ENCODE measurements at places on chromosomes 3 and 15. TPM values are rescaled to one million over a fixed set of nuclear protein-coding genes. Genes with fewer than 3 reads are reported as not detected.
A peak's percentile ranks its signal among the peaks of the same experiment; 100 is the strongest.

- no peaks in the 10 kb centered on the region for H3K27me3 ChIP-seq
- no peaks in the 10 kb centered on the region for H3K4me1 ChIP-seq
- ATAC-seq: no peak
- no peak overlapping the region for H3K4me3 ChIP-seq
- no peak overlapping the region for H3K27ac ChIP-seq
- no peaks in the 10 kb centered on the region for H3K36me3 ChIP-seq
Measured at GRCh38 chr15:65540314-65540713, 10.1 kb downstream of the HACD3 start.

Gene LRRIQ4
- not detected for total RNA-seq

GRCh38 chr3:152383136-152383606 is 114.4 kb downstream of the MBNL1 start:
- peak overlapping the region; percentile 32 for H3K4me3 ChIP-seq
- H3K27ac ChIP-seq: peak overlapping the region; percentile 80
- no peak for ATAC-seq
- H3K36me3 ChIP-seq: no peaks in the 10 kb centered on the region
- H3K4me1 ChIP-seq: peaks cover 97% of the 10 kb centered on the region

DNA sequence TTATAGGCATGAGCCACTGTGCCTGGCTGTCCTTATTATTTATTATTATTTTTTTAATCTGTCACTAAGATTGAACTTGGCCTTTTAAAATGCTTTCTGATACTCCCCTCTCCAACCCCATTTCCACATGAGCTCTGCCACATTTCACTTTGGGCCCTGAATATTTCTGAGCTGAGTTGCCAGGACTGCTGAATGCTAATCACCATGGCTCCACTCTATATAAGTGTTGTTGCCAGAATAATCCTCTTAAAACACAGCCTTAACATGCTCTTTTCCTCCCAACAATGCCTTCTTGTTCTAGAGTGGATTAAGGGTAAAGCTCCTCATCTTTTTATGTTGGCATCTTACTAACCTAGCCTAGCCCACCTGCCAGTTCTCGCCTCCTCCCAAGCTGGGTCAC is 124.4 kb downstream of the PDZRN3 start:
- peaks cover 15% of the 10 kb centered on the region for H3K4me1 ChIP-seq
- no peaks in the 10 kb centered on the region for H3K27me3 ChIP-seq
- H3K36me3 ChIP-seq: no peaks in the 10 kb centered on the region
- peak overlapping the region; percentile 25 for H3K27ac ChIP-seq

GRCh38 chr15:71808311-71809020 is 1.9 kb upstream of the NR2E3 start:
- H3K4me3 ChIP-seq: no peak overlapping the region
- no peaks in the 10 kb centered on the region for H3K4me1 ChIP-seq
- H3K27me3 ChIP-seq: no peaks in the 10 kb centered on the region
- ATAC-seq: no peak

GRCh38 chr3:45109771-45110508 is 36.2 kb downstream of the CDCP1 start:
- no peaks in the 10 kb centered on the region for H3K4me1 ChIP-seq
- no peak for ATAC-seq
- no peak overlapping the region for H3K27ac ChIP-seq
- H3K36me3 ChIP-seq: no peaks in the 10 kb centered on the region
- no peak overlapping the region for H3K4me3 ChIP-seq

DNA sequence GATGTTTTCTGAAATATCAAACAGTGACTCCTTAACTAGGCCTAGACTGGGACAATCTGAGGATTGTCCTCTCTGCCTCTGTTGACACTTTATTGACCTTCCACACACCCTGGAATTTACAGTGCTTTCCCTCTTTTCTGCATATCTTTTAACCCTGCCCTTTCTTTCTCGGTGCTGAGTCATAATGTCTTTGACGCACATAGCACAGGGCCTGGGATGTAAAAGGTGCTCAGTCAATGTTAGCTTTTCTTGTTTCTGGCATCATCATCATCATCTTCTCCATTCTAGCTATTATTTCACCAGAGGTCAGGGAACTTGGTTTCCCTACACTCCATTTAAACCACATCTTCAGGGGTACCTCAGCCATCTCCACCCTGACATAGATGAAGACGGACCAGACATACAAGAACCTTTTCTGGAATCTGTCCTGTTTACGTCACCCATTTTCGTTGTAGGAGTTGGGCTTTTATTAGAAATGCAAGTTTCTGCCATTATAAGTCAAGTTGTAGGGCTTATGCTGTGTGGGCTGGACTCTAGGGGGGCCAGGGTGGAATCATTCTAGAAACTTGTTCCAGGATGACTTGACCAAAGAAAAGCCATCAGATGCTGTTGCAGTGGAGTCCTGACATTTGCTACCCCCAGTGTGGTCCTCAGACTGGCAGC is 46.6 kb downstream of the ZBTB38 start:
- no peaks in the 10 kb centered on the region for H3K36me3 ChIP-seq
- no peaks in the 10 kb centered on the region for H3K27me3 ChIP-seq
- H3K4me1 ChIP-seq: peaks cover 40% of the 10 kb centered on the region
- ATAC-seq: no peak
- no peak overlapping the region for H3K4me3 ChIP-seq

DNA sequence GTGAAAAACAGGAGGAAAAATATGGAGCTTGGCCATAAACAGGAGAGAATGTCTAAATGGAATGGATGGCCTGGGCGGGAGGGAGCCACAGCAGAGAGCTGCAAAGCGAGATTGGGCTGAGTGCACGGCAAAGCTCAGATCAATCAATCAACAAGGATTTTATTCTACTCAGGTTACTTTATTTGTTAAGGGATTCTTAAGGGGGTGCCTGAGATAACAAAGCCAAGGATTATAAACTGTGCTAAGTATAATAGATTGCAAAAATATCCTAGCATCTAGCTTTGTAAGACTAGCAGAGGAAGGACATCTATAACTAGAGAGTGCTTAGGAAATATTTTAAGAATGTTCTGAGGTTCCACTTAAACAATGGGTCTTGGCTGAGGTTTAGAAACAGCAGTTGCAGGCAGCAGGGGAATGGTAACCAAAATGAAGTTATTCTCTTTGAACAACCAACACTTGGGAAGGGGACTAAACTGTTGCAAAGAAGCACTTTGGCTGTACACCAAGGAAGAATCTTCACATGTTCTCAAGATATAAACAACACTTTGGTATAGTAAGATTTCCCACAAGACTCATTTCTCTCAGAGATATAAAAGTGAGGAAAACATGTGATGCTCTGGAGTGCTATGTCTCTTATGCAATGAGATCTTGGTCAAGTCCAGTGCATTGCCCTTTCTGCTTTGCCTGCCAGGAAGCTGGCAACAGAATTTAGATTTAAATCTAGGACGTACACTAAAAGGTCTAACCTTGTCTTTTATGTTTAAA is 35.5 kb downstream of the TMEM212 start:
- H3K36me3 ChIP-seq: no peaks in the 10 kb centered on the region
- H3K4me1 ChIP-seq: peaks cover 48% of the 10 kb centered on the region
- ATAC-seq: peak; percentile 72
- no peak overlapping the region for H3K27ac ChIP-seq
- no peaks in the 10 kb centered on the region for H3K27me3 ChIP-seq
- H3K4me3 ChIP-seq: no peak overlapping the region

DNA sequence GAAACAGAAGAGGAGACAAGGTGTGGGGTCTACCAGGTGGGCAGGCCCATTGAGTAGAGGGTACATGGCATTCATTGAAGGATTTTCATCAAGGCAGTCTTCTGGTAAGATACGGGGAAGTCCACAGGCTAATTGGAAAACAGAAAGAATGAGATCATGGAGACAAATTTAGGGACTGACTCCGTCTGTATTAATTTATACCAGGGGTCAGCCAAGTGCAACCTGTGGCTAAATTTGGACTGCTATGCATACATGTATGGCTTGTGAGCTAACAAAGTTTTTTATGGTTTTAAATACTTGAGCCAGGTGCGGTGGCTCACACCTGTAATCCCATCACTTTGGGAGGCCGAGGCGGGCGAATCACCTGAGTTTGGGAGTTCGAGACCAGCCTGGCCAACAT is 21.1 kb upstream of the SNRPN start:
- no peaks in the 10 kb centered on the region for H3K36me3 ChIP-seq
- H3K4me1 ChIP-seq: no peaks in the 10 kb centered on the region
- no peak for ATAC-seq
- no peaks in the 10 kb centered on the region for H3K27me3 ChIP-seq
- H3K4me3 ChIP-seq: no peak overlapping the region

DNA sequence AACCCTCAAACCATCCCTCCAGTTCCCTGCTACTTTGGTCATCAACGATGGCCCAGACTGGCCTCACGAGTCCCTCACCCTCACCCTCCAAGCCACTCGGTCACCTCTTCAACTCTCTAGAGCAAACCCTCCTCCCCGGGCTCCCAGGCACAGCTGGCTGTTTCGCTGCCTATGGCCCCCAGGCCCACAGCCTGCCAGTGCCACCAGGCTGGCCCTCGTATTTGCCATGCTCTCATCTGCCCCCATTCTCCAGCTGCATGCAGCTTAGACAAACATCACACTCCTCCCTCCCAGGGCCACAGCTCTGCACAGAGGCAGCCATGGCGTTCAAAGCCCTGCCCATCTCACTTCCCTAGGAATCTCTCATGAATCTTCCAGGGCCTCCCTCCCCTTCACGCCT is 13.8 kb downstream of the RAB43 start:
- no peak overlapping the region for H3K27ac ChIP-seq
- no peak for ATAC-seq
- H3K4me3 ChIP-seq: no peak overlapping the region
- no peaks in the 10 kb centered on the region for H3K4me1 ChIP-seq
- H3K36me3 ChIP-seq: peaks cover 51% of the 10 kb centered on the region
- H3K27me3 ChIP-seq: no peaks in the 10 kb centered on the region

GRCh38 chr15:60800299-60801072 is 321.5 kb upstream of the ICE2 start:
- peaks cover 54% of the 10 kb centered on the region for H3K4me1 ChIP-seq
- H3K4me3 ChIP-seq: no peak overlapping the region
- ATAC-seq: no peak
- no peaks in the 10 kb centered on the region for H3K27me3 ChIP-seq

DNA sequence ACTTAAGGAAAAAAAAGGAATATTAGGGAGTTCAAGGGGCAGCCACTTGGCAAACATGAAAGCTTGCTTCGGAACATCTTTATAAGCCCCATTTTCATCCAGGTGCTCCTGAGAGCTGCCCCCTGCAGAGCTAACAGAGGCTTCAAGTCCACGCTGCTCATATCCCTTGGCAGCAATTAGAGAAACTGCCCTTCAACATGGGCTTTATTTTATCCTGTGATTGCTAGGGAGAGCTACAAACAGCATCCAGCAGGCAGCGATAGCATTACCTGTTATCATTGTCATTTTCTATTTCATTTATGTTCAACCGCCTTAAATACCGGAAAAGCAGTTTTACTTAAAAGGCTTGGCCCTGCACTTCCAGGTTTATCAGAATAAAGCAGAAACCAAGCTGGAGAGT is 68.4 kb upstream of the MCTP2 start:
- H3K36me3 ChIP-seq: no peaks in the 10 kb centered on the region
- no peaks in the 10 kb centered on the region for H3K27me3 ChIP-seq
- no peak overlapping the region for H3K4me3 ChIP-seq
- H3K4me1 ChIP-seq: no peaks in the 10 kb centered on the region

DNA sequence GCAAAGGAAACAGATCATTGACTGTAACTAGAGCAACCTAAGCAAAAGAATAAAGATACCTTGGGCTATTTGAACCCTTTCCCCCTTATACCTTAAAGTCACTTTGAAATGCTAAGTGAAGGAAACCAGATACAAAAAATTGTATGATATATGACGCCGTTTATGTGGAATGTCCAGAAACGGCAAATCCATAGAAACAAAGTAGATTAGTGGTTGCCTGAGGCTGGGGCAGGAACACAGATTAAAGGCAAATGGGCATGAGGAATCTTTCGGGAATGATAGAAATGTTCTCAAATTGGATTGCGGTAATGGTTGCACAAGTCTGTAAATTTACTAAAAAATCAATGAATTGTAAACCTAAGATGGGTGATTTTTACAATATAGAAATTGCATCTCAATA is 160.1 kb upstream of the CCDC54 start:
- H3K27me3 ChIP-seq: no peaks in the 10 kb centered on the region
- no peaks in the 10 kb centered on the region for H3K4me1 ChIP-seq
- H3K27ac ChIP-seq: no peak overlapping the region
- H3K36me3 ChIP-seq: no peaks in the 10 kb centered on the region
- ATAC-seq: no peak

Gene DAPK2
- 2.0 TPM for total RNA-seq

GRCh38 chr3:159619341-159619885 is 369.2 kb upstream of the IL12A start:
- H3K4me1 ChIP-seq: no peaks in the 10 kb centered on the region
- H3K36me3 ChIP-seq: no peaks in the 10 kb centered on the region

All from gastroesophageal sphincter (tissue), 4 donors.